ENCODE measurements at places on chromosomes 16 and 17.

DNA sequence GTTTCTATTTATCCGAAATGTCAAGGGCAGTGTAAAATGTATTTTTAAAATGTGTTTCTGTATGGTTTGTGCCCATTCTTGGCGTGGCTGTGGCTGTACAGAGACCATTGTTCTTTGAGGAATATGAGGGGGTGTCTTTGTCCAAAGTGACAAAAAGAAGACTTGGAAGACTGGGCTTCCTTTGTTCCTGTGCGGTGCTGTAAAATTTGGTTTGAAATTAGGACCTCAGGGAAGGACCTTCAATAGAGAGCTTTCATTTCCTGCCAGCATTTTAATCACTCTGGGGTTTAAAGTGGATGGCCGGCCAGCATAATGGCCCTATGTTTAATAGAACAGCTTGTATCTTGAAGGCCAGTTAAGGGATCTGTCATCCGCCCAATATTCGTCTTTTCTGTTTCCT is 190.1 kb upstream of the TBX2 start:
- DNase-seq, result no peak

- DNase-seq, result no peak
These were observed 90.5 kb downstream of the ADAMTS18 start for GRCh38 chr16:77344341-77344740.

- no peak for DNase-seq
These were observed 179.3 kb downstream of the UTP18 start for GRCh38 chr17:51439395-51440229.

GRCh38 chr17:17348872-17349723 is 45.9 kb downstream of the NT5M start:
- DNase-seq, result no peak

- DNase-seq, result no peak
These were observed 4.0 kb downstream of the GLOD4 start for GRCh38 chr17:778096-778495.

- DNase-seq, result peak; percentile 20
These were observed 199.1 kb downstream of the KATNIP start for GRCh38 chr16:27748868-27749546.
